ENCODE measurements at places on chromosomes 16 and 17.

GRCh38 chr17:34351096-34351495, 5.2 kb upstream of the CCL13 start:
- DNase-seq: no peak

DNA sequence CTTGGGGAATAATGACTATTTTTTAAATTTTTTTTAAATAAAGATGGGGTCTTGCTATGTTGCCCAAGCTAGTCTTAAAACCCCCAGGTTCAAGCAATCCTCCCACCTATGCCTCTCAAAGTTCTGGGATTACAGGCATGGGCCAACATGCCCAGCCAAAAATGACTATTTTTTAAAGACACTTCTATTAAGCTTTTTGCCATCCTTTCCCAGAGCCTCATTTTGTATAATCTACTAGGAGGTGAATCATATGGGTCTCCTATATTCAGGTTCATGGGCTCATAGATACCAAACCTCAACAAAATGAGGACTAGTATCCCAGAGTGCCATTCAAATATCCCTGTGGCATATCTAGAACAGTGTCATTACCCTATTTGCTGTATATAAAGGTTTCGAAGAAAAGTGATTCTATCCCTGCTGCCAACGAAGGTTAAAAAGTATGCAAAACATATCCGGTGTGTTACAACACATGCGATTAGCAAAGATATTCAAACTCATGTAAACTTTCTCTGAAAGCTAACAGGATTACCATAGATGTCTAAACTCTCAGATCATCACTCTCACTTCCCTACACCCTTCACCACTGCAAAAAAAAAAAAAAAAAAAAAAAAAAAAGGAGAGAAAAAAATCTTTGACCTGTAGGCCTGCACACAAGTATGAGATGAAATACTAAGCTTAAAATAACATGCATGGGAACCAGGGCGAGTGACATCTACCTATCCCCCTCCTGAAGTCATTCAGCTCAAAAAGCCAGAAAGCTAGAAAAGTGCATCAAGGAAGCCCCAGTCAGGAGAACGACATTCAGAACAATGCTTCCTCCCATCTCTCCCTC, 23.5 kb downstream of the XPO6 start:
- DNase-seq: no peak

DNA sequence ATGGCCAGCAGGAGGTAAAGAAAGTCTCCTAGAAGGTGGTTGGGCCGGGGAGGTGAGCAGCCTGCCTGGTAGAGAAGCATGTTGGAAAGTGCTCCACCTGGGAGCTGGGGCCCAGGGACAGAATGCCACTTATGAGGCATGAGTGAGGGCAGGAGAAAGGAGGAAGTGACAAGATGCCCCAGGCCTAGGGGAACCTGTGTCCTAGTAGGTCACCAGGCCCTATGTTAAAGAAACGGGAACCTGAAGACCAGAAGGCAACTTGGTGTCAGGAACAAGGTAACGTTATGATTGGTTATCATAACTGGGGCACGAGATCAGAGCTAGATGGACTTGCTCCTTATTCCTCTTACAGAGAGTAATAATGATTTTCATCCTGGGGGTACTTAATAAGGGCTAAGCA, 34.3 kb downstream of the PITPNC1 start:
- DNase-seq: no peak

DNA sequence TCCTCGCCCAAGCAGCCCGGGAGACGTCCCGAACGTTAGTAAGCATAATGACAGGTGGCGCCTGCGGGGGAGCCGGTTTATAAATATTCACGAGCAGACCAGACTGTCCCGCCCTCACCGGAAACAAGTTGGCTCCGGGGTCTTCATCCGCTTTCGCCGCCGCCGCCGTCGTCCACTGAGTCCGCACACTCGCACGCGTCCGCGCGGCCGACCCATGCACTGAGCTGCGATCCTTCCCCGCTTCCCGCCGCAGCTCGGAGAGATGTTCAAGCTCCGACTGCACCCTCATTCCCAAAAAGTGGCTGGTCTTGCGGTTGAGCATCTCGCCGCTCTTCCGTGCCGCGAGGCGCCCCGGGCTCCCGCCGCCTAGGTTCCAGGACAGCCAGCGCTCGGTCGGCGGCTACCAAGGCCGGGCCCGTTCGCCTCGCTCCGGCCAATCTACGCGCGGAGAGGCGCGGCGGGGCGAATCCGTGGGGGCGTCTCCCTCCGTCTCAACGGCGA, 385 bp downstream of the CFAP119 start:
- DNase-seq: no peak

DNA sequence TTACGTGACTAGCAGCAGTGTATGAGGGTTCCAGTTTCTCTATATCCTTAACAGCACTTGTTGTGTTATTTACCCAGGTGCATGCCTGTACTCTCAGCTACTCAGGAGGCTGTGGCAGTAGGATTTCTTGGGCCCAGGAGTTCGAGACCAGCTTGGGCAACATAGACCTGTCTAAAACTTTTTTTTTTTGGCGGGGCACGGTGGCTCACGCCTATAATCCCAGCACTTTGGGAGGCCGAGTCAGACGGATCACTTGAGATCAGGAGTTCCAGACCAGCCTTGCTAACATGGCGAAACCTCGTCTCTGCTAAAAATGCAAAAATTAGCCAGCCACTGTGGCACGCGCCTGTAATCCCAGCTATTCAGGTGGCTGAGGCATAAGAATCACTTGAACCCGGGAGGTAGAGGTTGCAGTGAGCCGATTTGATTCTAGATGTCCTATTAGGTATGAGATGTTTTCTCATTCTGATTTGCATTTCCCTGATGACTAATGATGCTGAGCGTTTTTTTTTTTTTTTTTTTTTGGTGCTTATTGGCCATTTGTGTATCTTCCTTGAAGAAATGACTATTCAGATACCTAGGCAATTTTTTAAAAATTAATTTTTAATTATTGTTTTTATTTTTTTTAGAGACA, 13.4 kb downstream of the CASC3 start:
- no peak for DNase-seq

GRCh38 chr17:73297934-73298861, 13.6 kb downstream of the CDC42EP4 start:
- no peak for DNase-seq

DNA sequence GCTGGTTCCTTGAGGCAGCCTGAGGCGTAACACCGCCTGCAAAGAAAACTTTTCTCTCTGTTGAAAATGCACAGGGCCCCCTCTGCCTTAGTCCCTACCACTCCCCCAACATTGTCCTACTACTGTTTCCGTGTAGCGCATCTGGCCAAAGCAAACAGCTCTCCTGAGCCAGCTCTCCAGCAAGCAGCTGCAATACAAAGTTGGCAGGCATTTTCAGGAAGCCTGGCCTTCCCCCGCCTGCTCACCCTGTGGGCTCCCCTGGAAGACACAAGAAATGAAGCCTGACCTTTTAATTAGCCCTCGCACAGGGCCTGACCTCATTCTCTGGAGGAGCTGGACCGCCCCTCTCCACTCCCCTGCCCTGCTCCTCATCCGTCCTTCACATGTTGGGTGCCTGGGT, 66.7 kb downstream of the SOX9 start:
- DNase-seq: no peak

All from non-pigmented ciliary epithelial cell (primary cell).